T1000 (cell line): ENCODE measurements at places on chromosomes 12 and 14.
A peak's percentile ranks its signal among the peaks of the same experiment; 100 is the strongest.

- no peak for DNase-seq
Observed at GRCh38 chr12:6324936-6325750, 14.7 kb downstream of the PLEKHG6 start.

GRCh38 chr12:78473136-78473535, 391.4 kb upstream of the SYT1 start:
- DNase-seq: no peak

DNA sequence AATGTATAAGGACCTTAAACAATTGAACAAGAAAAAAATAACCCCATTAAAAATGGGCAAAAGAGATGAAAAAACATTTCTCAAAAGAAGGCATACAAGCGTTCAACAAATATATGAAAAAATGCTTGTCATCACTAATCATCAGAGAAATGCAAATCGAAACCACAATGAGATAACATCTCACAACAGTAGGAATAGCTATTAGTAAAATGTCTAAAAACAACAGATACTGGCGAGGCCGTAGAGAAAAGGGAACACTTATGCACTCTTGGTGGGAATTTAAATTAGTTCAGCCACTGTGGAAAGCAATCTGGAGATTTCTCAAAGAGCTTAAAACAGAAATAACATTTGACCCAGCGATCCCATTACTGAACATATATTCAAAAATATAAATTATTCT, 769.8 kb upstream of the MGAT4C start:
- DNase-seq: no peak

GRCh38 chr12:49461221-49461620, 77.6 kb upstream of the KCNH3 start:
- no peak for DNase-seq

DNA sequence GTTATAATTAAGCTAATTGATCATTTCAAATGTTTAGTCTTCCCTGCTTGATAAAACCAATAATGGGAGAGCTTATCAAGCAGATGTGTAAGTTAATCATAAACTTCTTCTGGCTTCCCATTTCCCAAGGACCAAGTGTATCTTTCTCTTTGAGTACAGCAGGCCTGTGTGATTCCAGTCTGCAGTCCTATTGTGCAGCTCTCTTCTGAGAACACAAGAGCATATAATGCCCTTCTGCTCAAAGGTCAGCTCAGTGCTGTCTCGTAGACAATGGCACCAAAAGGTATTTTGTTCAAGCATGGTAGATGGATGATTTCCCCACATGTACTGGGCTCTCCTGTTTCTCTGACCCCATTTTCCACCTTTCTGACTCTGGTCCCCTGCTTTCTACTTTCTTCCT, 101.8 kb upstream of the DYRK2 start:
- DNase-seq: no peak

DNA sequence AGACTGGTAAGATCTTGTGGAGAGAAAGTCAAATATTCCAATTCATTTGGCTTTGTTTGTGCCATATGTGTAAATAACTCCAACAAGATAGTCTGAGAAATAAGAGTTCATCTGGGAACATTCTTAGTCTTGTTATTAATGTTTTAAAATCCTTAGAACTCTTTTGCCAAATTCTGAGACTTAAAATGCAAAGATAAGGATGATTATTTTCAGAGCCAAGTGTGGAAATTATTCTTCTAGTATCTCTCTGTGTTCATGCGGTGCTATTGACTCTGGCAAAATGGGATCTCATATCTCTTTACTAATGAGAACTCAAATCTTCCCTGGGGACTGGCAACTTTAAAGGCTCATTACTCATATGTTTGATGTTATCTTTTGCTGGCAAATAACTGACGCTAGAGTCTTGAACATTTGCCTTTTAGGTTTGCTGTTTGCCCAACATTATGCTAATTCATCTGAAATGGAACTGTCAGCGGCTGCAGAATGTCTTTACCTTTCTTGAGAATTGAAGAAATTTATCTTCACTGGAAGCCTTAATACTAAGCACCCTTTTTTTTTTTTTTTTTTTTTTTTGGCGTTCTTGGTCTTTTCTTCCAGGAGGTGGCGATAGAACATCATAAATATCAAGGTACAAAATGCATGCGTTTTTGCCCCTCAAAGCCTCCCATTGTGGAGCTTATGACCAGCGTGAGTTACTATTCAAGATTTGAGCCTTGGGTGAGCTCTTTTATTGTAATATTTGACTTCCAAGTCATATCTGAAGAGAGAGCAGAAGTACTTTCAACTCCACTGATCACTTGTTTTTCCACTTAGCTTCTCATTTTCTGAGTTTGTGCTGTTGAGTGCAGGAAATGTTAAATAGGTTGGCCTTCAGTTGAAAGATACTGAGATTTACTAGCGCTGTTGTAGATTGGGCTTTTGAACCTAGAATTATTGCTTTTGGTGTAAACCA, 86.5 kb downstream of the CAND1 start:
- DNase-seq: no peak

GRCh38 chr14:31864937-31865855, 211.9 kb upstream of the ARHGAP5 start:
- no peak for DNase-seq

GRCh38 chr12:28645891-28646290, 455.6 kb downstream of the CCDC91 start:
- no peak for DNase-seq

- no peak for DNase-seq
Observed at GRCh38 chr12:4710113-4710512, 10.1 kb upstream of the GALNT8 start.

- DNase-seq: no peak
Observed at GRCh38 chr12:74539765-74540526, 2.3 kb downstream of the ATXN7L3B start.

- no peak for DNase-seq
Observed at GRCh38 chr14:100221533-100222223, 17.3 kb upstream of the YY1 start.

DNA sequence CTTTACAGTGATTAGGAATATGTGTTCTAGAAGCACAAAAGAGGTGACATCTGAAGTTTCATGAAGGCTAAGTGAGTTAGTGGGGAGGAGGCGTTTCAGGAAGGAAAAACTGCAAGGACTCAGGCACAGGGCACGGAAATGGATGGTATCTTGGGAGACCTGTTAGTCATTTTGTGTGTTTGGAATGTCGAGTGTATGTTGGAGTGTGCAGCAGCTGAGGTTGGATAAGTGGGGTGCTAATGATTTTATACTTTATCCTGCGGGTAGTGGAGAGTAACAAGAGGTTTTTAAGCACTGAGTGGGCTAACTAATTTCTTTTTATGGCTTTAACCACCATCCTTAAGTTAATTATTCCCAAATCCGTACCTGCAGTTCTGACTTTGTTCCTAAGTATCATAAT, 571.5 kb upstream of the FBXO33 start:
- no peak for DNase-seq

- DNase-seq: peak; percentile 85
Observed at GRCh38 chr12:2640281-2640680, 154.5 kb upstream of the FKBP4 start.

GRCh38 chr12:80625901-80626300, 81.5 kb upstream of the MYF6 start:
- no peak for DNase-seq

DNA sequence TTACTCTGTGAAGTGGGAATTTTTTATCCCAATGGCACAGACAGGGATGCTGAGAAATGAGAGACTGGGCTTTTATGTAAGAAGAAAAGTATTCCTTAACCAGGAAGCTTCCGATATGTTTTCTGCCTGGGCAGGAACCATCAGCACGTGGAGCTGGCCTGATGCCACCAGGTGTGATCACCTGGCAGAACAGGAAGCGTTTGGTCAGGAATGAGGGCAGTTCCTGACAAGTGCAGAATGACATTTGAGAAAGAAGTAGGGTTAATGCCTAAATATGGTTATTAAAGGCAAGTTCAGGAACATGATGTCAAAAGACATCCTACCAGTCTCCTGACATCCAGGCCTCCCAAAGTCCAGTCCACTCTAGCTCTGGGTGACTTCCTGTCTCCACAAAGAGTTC, 210.3 kb downstream of the NUAK1 start:
- no peak for DNase-seq

DNA sequence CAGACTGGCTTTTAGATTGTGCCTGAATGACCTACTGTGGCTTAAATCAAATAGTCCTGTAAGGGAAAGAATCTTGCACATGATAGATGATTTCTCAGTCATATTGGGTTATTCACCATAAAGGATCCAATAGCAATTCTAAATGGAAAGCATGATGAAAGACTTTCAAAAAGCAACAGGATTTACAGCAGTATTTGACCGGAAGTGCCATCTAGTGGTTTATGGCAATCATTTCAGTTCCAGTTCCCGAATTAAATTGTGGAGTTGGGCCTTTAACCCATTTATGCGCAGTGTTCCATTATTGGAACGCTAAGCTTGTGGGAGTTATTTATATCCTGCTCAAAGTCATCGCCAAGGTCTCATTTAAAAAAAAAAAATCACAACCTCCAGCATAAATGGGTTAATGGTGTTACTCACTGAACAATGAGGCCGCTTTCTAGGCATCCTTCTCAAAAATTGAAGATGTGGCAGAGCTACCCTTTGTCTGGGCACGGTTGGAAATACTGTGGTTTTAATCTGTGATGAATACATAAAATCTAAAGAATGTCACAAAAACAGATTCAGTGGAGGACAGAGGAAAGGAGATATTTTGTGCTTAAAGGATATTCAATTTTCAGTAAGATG, 60.8 kb upstream of the REP15 start:
- no peak for DNase-seq

DNA sequence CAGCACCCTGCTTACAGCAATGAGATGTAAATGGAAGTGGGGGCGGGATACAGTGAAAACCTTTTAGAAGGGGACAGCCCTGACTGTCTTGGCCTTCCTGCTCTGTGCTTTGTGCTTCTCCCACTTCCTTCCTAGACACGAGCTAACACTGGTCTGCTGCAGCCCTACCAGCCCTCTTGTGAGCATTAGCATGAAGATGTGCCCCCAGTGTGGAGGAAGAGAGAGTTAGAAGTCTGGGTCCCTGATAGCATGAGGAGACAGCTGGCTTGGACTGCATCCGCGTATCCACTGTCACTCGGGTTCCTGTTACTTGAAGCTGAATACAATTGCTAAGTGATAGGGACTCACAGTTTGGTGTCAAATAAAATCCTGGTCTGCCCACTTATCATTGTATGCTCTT, 248.1 kb upstream of the SOX5 start:
- DNase-seq: no peak

DNA sequence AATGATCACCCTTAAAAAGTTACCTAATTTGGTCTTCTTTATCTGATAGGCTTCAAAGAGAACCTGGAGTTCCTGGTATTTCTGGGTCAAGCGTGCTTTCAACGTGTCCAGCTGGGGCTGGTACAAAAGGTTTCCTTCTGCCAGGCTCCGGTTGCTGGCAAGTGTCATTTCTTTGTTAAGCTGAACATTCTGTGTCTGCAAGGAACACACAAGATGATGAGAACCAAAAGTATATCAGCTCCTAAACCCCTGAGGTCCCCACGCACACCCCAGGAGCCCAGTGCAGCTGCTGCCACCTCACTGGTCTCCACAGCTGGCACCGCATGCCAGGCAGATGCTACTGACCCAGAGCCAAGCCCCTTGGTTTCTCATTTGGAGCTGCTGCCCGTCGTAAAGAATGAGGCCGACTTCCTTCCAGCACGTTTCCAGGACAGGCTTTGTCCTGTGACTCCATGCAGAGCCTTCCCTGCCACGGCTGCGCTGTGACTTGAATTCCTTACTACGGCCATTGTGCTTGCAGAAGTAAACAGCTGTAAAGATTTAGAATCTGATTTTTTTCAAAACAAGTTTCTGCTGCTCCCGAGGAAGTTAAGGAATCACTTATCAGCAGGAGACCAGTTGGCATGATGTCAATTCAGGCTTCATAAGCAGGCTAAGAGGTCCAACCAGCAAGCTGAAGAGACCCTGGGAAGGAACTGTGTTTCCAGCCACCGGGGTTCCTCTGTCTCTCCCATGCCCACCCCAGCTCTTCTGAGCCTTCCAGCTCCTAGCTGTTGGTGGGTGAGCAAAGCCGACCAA, 24.9 kb downstream of the VPS37B start:
- DNase-seq: no peak

DNA sequence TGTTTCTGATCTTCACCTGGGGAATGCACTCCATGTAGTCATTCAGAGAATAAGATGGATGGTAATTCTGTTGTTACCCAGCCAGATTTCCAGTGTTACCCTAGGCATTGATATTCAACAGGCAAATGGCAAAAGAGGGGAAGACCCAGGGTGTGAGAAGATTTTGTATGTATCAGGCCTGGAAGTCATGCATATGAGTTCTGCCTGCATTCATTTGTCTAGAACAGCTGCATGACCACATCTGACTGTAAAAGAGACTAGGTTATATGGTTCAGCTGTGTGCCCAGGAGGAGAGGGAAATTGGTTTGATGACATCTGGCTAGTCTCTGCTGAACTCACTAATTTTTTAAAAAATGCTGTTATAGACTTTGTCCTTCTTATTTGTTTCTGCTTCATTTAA, 224.9 kb downstream of the NAV3 start:
- DNase-seq: no peak

DNA sequence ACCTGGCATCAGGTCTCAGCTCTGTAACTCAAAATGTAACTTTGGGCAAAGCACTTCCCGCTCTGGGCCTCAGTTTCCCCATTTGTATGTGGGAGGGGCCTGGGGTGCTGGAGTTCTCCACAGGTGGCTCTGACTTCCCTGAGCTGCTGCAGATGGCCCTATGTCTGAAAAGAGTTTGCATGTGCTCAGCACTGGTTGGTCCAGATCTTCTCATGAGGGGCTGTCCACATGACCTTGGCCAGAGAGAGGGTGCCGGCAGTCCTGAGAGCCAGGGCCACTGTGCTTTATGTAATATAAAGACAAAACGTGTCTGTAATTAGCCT, 7.2 kb upstream of the CACNA2D4 start:
- no peak for DNase-seq

DNA sequence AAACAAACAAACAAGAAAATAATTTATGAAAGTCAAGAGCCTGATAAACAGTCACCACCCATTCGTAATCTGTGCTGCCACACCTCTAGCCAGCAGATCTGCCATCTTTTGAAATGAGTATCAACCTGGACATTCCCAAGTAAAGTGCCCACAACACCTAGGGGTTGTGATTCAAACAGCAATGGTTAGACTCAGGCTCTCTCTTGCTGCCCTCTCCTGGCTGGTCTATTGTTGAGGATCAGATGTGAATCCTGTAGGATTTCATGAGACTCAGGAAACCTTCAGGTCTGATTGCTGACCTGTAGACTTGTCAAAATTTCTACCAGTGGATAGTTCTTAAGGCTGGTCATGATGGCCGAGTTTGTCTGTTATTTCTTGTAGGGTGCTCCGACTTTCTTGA, 26.8 kb downstream of the DGLUCY start:
- DNase-seq: no peak

DNA sequence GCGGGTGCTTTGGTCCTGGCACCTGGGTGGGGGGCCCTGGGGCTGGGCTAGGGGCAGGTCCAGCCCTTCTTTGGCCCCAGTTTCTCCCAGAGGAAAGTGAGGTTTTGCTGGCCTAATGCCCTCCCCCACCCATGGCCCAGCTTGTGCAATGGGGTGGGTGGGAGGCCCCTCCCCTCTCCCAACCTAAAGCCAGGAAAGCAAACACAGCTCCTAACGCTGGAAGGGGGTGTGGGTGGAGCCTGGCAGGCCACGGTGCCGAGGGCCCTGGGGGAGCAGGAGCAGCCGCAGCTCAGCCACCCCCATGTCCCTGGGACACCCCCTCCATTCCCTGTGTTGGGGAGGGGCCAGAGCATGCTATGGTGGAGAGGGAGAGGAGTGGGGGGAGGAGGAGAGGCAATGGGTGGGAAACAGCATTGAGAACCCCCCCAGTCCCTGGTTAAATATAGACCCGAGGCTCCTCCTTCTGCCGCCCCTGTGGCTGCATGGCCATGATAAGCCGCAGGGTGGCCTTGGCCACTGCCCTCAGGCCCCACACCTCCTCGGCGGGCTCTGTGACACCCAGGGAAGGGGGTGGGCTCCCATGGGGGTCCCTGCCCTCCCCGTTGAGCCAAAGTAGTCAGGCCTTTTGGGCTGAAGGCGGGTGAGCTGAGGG, 4.7 kb downstream of the EXOC3L4 start:
- DNase-seq: no peak
